ENCODE measurements at places on chromosomes 2 and 18. TPM values are rescaled to one million over a fixed set of nuclear protein-coding genes. Genes with fewer than 3 reads are reported as not detected.

Gene TFPI
- total RNA-seq: 223 TPM

Gene DTNA
- 22.7 TPM for total RNA-seq

DNA sequence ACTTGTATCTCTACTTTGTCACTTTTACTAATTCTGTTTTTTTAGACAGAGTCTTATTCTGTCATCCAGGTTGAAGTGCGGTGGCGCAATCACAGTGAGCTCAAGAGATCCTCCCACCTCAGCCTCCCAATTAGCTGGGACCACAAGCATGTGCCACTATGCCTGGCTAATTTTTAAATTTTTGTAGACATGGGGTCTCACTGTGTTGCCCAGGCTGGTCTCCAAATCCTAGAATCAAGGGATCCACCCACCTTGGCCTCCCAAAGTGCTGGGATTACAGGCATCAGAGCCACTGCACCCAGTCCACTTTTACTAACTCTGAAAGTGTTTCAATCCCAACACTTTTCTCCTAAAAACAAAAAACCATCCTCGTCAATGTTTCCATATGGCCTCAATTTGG, 94.9 kb downstream of the MALT1 start:
- no peak for DNase-seq

GRCh38 chr2:9179572-9180201, 26.9 kb upstream of the ASAP2 start:
- DNase-seq: no peak

- DNase-seq: no peak
Observed at GRCh38 chr2:133993160-133993559, 260.7 kb upstream of the MGAT5 start.

GRCh38 chr2:113910110-113910717, 20.3 kb downstream of the ACTR3 start:
- DNase-seq: no peak

DNA sequence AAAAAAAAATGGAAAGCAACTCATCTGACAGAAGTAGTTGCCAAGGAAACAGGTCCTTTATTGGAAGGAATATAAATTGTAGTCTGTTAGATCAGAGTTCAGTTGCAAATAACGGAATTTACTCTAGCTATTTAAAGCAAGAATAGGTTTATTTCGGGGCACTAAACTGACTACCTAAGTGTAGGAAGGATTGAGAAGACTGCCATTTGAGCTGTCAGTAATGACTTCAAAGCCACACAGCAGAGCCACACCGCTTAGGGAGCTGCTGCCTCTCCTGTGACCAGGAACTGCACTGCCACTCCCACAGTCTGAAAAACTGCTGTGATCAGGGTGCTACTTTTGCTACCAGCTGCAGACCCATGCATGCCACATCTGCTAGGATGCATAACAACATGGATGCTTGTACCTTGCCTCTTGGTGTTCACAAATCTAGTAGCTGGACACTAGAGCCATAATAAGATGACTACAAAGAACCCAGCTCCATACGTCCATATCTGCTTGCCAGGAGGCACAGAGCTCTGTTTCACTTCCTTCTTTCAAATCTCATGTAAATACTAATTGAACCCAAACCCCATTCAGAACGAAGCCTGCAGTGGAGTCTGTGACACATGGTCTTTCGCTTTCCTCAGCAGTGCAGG, 2.2 kb downstream of the DSG2 start:
- DNase-seq: no peak

- DNase-seq: no peak
Observed at GRCh38 chr18:8162802-8163201, 446.4 kb upstream of the RAB12 start.
